ENCODE measurements at places on chromosomes 6 and 20. TPM values are rescaled to one million over a fixed set of nuclear protein-coding genes. Genes with fewer than 3 reads are reported as not detected.

The UBE2C gene
- 0.75 TPM for total RNA-seq

The HLA-DPA1 gene
- total RNA-seq = 7.0 TPM

The CST4 gene
- total RNA-seq = not detected

The ACOT8 gene
- total RNA-seq = 35.7 TPM

The LRRN4 gene
- 113 TPM for total RNA-seq

The OXT gene
- total RNA-seq = not detected

The SIRT5 gene
- 12.8 TPM for total RNA-seq

The OCSTAMP gene
- total RNA-seq = not detected

The BTNL2 gene
- not detected for total RNA-seq

The SNAP91 gene
- 0.10 TPM for total RNA-seq

The PSORS1C2 gene
- not detected for total RNA-seq

The SLC35D3 gene
- not detected for total RNA-seq

The CLDN20 gene
- total RNA-seq = not detected

- no peak for DNase-seq
These were observed 982.6 kb upstream of the EYS start for GRCh38 chr6:66689608-66690007.

- DNase-seq = no peak
These were observed 35.9 kb downstream of the ANKRD60 start for GRCh38 chr20:58192567-58192966.

GRCh38 chr20:48791666-48792071, 36.1 kb downstream of the PREX1 start:
- DNase-seq = no peak

GRCh38 chr6:125981571-125982185, 4.7 kb upstream of the TRMT11 start:
- DNase-seq = no peak

DNA sequence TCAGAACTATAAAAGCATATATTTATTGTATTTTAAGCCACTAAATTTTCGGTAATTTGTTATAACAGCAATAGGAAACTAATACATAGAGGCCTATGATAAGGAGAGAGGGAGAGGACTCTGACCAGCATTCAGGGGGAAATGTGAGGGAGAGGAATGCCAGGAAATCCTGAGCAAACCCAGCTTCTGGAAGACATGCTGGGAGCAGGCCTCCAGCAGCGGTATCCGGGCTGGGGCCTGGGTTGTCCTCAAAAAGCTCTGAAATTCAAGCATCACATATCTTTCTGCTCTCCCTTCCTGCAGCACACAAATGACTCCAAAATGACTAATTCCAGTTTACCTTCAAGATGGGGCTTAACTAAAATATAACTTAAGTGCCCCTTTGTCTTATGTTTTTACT, 33.4 kb upstream of the RIMS1 start:
- no peak for DNase-seq

GRCh38 chr20:63568170-63568981, 5.7 kb downstream of the HELZ2 start:
- no peak for DNase-seq

DNA sequence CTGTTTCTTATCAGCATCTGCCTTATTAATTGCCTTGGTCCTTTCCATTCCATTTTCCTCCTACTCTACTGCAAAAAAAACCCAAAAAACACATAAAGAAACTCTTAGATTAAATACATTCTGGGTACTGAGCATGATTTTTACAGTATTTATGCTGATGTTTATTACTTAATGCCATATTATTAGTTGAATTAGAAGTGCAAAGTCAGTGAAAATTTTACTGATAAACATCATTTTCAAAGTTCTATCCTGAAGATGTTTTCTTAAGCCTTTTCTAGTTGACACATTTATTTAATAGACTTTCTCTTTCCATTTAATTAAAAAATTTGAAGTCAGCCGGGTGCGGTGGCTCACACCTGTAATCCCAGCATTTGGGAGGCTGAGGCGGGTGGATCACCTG, 236.0 kb upstream of the RUNX2 start:
- no peak for DNase-seq

- peak; percentile 48 for DNase-seq
These were observed 237.5 kb downstream of the ATXN1 start for GRCh38 chr6:16523606-16524379.

- peak; percentile 75 for DNase-seq
These were observed 48.7 kb downstream of the ADAT2 start for GRCh38 chr6:143401636-143402370.

GRCh38 chr6:85459224-85459901, 9.5 kb downstream of the NT5E start:
- peak; percentile 78 for DNase-seq

GRCh38 chr20:8095648-8096572, 36.2 kb upstream of the PLCB1 start:
- no peak for DNase-seq

- DNase-seq = no peak
These were observed 139.3 kb downstream of the RFPL4B start for GRCh38 chr6:112486454-112486853.

- DNase-seq = no peak
These were observed 1.3 kb downstream of the SLC39A7 start for GRCh38 chr6:33201935-33202334.

DNA sequence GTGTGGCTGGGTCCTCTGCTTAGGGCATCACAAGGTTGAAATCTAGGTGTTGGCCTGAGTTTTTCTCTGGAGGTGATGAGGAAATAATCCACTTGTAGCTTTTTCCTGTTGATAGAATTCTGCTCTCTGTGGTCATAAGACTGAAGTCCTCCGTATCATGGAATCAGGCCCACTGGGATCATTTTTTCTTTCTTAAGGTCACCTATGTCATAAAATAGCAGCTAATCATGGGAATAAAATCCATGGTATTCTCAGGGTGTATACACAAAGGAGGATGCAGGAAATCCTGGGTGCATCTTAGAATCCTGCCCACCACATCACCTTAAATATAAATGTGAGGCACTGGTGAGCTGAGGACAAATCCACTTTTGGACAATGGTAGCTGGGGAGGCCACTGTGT, 72.7 kb downstream of the PRDM1 start:
- DNase-seq = peak; percentile 48

DNA sequence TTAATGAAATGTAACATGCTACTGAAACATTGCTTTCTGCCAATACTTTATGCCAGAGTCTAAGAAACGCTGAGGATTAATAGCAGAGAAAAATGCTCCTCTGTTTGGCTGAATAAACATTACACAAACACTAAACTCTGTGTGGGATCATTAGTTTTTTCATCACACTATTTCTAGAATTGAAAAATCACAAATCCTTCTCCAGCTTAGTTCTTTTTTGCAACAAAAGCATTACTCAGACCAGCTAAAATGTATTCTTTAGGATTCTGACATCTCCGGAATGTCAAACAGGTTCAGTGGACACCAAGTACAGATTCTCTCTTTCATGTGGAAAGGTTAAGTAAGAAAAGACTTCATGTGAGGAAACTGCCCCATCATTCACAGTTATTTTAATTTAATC, 226.9 kb downstream of the SIM1 start:
- peak; percentile 64 for DNase-seq

GRCh38 chr6:148611213-148611612, 135.6 kb upstream of the UST start:
- DNase-seq = peak; percentile 66

- no peak for DNase-seq
These were observed 221.0 kb downstream of the NFATC2 start for GRCh38 chr20:51321343-51322163.

DNA sequence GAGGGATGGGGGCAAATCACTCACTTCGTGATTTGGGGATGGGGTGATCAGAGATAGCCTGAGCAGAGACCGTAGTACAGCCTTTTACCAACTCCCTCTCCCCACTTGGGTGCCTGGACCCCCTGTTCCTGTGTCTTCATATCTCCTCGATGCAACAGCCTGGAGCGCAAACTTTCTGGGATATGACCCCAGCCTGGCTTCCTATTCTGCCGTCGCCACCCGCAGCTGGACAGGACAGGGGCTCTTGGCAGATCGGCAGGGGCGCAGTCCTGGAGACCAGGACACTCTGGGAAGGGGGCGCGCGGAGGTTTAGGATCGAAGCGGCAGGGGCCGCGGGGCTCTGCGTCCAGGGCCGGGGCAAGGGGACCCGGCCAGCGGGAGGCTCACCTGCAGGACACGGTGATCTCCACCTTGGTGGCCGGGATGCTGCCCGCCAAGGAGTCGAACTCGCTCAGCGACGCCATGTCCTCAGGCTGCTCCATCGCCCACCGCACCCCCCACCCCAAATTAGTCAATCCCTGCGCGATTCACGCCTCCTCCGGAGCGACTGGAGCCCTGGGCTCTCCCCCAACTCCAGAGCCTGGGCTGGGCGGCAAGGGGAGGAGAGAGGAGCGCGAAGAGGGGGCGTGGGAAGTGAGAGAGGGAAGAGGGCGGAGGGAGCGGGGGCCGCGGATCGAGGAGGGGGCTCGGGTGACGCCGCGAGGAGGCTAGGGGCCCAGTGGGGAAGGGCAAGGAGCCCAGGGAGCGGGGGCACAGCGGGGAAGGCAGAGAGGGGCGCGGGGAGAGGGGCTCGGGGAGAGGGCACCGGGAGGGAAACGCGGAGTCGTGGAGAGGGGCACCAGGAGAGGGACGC, at the start of gene CPNE5:
Gene CPNE5 (minus strand): TSS at position 549 of the 853 bp plus-strand sequence. CDS start 67 bp downstream, at position 482.
- no peak for DNase-seq
